NCI-H2029 treated with DMSO at 0.1 percent for 48 hours (cell line): ENCODE measurements at places on chromosomes 12 and 14.

DNA sequence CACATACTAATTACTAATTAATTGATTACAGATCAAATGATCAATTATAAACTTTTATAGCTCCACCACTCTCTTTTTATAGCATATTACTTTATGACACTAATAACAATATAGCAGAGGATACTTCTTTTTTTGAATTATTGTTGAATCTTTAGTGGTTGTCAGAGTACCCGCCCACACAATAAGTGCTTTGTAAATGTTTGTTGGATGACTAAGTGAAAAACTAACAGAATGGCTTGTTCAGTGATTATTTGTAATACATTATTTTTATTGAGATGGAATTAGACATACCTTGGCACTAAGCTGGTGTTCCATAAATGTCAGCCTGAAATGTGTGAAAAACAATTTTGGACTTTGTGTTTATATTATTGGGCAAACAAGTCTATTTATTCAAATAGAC is 670.5 kb upstream of the ATXN7L3B start:
- no peak for DNase-seq

- DNase-seq = peak; percentile 99
Observed at GRCh38 chr14:61388173-61388975, 67.0 kb downstream of the PRKCH start.

DNA sequence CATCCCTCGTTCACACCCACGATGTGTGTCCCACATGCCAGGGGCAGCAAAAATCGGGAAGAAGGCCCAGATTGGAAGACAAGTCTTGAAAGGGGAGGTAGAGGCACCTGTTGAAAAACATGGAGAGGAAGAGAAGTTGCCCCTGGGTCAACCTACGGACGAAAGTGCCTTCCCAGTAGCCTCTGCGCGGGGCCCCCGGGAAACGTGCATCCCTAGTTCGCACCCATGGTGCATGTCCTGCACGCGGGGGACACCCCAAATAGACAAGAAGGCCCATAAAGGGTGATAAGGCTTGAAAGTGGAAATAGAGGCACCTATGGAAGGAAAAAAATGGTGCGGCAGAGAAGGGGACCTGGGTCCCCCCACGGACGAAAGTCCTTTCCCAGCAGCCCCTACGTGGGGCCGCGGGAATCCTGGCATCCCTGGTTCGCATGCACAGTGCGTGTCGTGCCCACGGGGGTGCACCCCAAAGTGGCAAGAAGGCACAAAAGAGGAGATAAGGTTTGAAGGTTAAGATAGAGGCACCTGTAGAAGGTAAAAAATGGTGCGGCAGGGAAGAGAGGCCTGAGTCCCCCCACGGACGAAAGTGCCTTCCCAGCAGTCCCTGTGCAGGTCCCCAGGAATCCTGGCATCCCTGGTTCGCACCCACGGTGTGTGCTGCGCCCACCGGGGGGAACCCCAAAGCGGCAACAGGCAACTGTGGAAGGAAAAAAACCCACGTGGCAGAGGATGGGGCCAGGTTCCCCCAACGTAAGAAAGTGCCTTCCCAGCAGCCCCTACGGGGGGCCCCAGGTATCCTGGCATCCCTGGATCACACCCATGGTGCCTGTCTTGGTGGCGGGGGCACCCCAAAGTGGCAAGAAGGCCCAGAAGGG is 278.3 kb downstream of the ALG10 start:
- DNase-seq = no peak

DNA sequence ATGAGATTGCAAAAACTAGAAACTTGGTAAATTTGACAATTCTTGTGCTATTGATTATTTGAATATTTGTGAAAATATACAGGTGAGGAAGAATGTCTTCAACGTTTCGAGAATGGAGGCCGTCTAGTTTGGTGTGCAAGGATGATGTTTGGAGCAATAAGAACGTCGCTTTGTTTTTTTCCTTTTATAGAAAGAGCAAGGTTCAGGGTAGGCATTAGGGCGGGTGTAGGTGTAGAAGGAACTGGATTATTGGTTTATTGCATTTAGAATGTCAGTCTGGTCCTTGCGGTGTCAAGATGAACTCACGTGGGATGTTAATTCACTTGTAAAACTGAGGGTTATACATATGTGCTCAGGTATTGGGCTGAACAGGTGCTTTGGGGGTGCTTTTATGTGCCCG is 1.1 kb downstream of the RPS26 start:
- DNase-seq = no peak

GRCh38 chr14:105496831-105497591 is 6.0 kb downstream of the TEDC1 start:
- no peak for DNase-seq

DNA sequence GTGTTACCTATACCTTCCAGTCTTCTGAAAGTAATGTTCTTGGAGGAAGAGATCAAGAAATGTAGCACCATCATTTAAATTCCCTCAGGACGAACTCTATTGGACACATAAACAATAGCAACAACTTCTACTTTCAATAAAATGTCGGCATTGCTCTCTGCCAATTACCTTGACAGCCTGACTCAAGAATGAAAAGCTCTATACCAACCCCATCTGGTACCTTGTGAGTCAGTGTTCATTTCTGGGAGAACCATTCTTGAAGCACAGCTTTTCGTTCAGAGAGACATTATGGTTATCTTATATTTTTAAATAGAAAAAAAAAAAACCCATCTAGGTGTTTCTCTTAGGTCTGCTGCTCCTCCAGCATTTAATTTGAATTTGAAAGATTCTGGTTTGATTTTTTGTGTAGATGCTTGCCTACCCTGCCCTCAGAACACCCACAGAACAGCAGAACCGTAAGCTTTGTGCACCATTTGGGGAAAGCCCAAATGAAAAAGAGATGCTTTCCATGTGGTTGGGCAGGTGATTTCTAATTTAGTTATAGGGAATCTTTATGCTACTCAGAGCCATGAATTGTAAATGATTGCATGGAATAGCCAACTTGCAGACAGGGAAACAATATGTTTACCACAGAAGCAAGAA is 156.0 kb downstream of the SAMD4A start:
- no peak for DNase-seq

GRCh38 chr12:120687578-120688289 is 785 bp downstream of the MLEC start:
- DNase-seq = no peak

GRCh38 chr14:89242652-89243279 is 174.3 kb downstream of the FOXN3 start:
- no peak for DNase-seq
